ENCODE measurements at places on chromosomes 4 and X.

- DNase-seq: no peak
Observed at GRCh38 chrX:121160987-121161386, 113.6 kb downstream of the GLUD2 start.

- DNase-seq: no peak
Observed at GRCh38 chr4:1767061-1767769, 25.9 kb upstream of the FGFR3 start.

DNA sequence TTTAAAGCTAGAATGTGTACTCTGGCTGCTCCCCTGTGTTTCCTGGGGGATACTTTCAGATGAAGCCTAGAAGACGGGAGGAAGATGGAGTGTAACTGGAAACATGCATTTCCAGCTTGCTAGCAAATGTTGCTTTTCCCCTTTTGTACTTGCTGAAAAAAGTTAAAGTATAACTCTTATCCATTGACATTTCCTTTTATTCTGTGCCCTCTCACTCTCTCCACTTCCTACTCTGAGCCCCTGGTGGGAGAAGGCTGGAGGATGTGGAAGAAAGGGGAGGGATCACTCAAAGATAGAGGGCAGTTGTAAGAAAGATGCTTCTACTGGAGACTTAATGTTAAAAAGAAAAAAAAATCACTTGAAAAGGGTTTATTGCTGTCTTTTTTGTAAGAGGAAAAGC is 396.5 kb downstream of the DTHD1 start:
- no peak for DNase-seq

GRCh38 chr4:171834640-171835039 is 21.4 kb downstream of the GALNTL6 start:
- DNase-seq: no peak

DNA sequence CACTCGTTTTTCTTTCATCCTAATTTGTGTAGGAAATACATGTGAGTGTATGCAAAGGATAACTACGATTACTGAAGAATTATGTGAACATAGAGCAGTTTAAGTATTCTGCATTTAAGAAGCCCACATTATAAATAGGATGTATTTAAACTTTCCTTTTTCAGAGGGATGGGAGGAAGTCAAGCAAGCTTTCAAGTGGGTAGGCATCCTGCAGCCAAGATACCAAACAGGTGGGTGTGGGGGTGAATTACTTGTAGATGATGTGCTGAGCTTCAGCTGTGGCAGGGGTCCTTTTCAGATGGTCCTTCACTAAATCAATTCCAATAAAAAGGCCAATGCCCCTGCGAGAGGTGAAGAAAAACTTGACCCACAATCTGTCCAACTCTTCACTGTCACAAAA is 16.3 kb downstream of the ETNPPL start:
- no peak for DNase-seq

DNA sequence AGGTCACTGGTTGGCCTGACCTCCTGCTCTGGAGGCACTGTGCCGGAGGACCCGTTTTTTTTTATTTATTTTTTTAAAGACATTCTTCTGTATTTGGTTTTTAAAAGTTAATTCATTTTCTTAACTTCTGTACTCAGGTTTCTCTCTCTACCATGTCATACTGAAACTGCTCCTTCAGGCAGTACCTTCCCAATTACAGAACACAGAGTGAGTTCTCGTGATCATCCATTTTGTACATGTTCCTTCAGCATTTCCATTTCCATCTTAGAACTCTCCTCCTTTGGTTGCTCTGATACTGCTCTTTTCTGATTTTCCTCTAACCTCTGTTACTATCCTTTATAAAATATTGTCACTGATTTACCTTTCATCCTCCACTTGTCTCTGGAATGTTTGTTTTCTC is 17.9 kb downstream of the UBE2K start:
- no peak for DNase-seq

GRCh38 chr4:118889312-118889691 is 648 bp downstream of the SYNPO2 start:
- no peak for DNase-seq

DNA sequence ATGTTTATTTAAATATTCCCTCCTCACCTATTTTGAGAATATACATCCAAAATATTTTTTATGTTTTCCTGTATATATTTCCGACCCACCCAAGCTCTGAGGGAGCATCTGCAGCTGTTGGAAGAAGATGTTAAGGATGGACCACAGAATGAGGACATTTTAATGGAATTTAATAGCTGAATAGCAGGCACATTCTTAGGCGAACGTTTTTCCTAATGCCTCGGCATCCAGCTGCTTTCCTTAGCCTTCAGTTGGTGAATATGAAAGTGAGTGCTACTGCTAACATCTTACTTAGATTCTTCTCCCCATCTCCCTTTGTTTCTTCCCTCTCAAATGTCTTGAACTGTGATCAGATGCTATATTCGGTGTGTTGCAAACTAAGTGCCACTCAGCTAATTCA is 158.0 kb upstream of the CTSO start:
- DNase-seq: no peak

DNA sequence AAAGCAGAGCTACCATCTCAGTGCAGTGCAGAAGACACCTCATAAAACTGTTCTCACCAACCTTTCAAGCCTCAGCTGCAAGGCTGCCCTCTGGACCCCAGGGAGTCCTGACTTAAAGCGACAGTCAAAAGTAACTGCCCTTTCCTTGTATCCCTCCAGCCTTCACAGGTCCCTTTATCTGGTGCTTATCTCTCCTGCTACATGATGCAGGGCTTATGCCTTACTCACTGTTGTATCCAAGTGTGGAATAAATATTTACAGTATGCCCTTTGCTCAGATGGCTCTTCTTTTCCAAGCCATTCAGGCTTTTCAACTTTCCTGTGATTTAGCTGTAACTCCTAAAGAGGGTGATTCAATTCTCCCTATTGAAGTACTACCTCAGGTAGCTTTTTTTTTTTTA is 92.6 kb downstream of the KDR start:
- no peak for DNase-seq

DNA sequence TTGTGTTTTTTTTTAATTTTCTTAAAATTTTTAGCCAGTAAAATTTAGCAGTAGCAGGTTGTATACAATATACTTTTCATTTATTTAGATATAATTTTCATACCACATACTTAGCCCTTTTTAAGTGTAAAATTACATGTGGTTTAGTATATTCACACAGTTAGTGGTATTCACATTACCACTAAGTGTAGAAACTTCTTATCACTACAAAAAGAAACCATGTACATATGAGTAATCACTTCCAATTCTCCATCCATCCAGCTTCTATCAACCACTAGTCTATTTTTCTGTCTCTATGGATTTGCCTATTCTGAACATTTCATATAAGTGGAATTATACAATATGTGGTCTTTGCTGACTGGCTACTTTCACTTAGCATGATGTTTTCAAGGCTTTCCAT is 109.0 kb downstream of the ZC4H2 start:
- no peak for DNase-seq

GRCh38 chr4:153573881-153574802 is 108.0 kb downstream of the TMEM131L start:
- no peak for DNase-seq

DNA sequence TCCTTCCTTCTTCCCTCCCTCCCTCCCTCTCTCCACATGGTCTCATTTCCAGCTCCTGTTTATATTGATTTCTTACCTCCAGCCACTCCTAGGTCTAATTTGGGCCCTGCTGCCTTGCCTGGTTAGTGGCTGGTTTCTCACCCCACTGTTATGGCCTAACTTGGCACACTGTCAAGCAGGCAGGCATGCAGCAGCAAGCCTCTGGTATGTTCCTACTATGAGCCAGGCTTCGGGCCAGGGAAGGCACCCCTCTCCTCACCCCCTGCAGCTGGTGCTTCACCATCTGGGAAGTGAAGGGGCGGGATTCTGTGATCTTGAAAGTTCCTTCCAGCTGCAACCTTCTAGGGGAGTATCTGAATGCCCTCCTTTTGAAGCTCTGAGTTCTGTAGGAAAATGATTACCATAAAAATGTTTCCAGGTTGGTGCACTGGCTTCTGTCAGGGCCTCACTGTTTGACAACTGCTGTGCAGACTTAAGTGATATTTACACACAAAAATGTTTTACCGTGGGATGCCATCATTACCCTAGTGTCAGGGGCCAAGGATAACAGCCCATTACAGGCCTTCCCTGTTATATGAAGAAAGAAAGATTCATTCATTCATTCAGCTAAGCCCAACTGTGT is 10.1 kb upstream of the VMA21 start:
- DNase-seq: no peak

DNA sequence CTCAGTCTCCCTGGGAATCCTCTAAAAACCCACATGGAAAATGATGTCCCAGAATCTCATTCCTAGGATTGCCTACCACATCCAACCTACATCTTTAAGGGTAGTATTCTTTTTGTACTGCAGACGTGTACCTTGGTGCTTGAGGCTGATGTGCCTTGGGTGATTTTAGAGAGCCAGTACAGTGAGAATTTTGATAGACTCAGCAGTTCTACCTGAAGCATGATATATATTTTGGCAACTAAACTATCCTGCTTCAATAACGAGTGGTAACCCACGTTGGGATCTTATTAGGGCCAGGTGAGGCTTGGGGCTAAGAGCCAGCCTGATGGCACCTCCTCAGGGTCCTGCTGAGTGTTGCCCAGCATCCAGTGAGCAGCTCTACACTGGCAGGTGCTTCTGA is 140.4 kb downstream of the ZNF518B start:
- no peak for DNase-seq
